ENCODE measurements at places on chromosomes 13 and 19.

GRCh38 chr13:79986890-79987289 lies 354.0 kb downstream of the SPRY2 start:
- no peak for DNase-seq

DNA sequence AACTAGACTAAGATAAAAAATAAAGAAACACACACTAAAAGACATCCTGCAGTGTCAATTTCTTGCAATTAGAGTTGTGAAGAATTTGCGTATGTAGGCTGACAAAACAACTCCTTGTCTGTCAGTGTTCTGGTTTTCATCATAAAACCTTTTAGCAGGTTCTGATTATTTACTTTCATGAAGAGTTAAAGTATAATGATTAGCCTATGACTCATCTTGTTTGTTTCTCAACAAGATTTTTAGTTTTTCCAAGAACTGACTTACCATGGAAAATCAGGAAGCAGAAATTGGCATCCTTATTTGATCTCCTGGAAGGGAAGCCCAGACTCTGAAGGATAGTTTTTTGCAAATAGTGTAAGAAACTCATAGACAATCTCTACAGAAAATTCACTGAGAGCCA lies 848.7 kb upstream of the PCDH9 start:
- DNase-seq, result no peak

GRCh38 chr13:30810801-30811200 lies 75.5 kb downstream of the ALOX5AP start:
- DNase-seq, result no peak

- peak; percentile 27 for DNase-seq
Measured at GRCh38 chr19:56720281-56720680, 48.7 kb upstream of the ZNF835 start.

GRCh38 chr19:4759388-4760284 lies 31.9 kb upstream of the FEM1A start:
- DNase-seq, result peak; percentile 95

- DNase-seq, result no peak
Measured at GRCh38 chr13:74620711-74621110, 486.5 kb upstream of the KLF12 start.

GRCh38 chr13:63435667-63436324 lies 2020.1 kb upstream of the PCDH20 start:
- no peak for DNase-seq

Measured in SK-N-DZ (cell line).